ENCODE measurements at places on chromosomes 12 and 14. TPM values are rescaled to one million over a fixed set of nuclear protein-coding genes. Genes with fewer than 3 reads are reported as not detected.

DENND5B gene
- polyA plus RNA-seq, result 71.6 TPM

- no peaks in the 10 kb centered on the region for H3K36me3 ChIP-seq
- no peak overlapping the region for H3K4me3 ChIP-seq
- H3K27ac ChIP-seq, result no peak overlapping the region
- no peaks in the 10 kb centered on the region for H3K27me3 ChIP-seq
- no peak for DNase-seq
Observed at GRCh38 chr12:83864054-83864453, 1048.5 kb downstream of the SLC6A15 start.

DNA sequence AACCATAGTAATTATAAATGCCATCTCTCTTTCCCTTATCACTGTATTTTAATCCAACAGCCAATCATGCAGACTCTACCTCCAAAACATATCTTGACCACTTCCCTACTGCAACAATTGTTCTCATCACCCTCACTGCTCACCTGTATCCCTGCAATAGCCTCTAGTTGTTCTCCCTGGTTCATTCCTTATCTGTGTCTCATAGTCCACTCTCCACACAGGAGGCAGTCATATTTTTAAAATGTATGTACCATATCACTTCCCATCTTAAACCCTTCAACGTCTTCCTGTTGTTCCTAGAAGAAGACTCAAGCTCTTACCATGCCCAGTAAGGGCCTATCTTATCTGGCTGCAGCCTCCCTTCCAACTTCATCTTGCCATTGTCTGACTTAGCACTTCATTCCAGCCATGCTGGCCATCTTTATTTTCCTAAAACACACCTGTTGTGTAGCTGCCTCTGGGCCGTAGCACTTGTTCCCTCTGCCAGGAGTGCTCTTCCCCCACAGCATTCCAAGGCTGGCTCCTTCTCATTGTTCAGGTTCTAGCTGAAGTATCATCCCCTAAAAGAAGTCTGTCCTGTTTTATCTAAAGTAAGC, 27.8 kb upstream of the BHLHE41 start:
- H3K4me3 ChIP-seq, result no peak overlapping the region
- no peaks in the 10 kb centered on the region for H3K27me3 ChIP-seq
- no peak overlapping the region for H3K27ac ChIP-seq
- no peaks in the 10 kb centered on the region for H3K36me3 ChIP-seq
- no peak for DNase-seq

GRCh38 chr12:76568888-76569551, 9.4 kb upstream of the OSBPL8 start:
- no peak for DNase-seq
- H3K27ac ChIP-seq, result no peak overlapping the region
- no peak overlapping the region for H3K4me3 ChIP-seq
- no peaks in the 10 kb centered on the region for H3K36me3 ChIP-seq
